Epithelial cell of proximal tubule (primary cell): ENCODE measurements at places on chromosomes 5 and 9.
A peak's percentile ranks its signal among the peaks of the same experiment; 100 is the strongest.

GRCh38 chr5:101024299-101024698 is 121.2 kb upstream of the ST8SIA4 start:
- DNase-seq: no peak

- no peak for DNase-seq
Measured at GRCh38 chr9:101481261-101481660, 45.7 kb upstream of the ALDOB start.

GRCh38 chr9:34370970-34371880 is 5.5 kb downstream of the MYORG start:
- no peak for DNase-seq

DNA sequence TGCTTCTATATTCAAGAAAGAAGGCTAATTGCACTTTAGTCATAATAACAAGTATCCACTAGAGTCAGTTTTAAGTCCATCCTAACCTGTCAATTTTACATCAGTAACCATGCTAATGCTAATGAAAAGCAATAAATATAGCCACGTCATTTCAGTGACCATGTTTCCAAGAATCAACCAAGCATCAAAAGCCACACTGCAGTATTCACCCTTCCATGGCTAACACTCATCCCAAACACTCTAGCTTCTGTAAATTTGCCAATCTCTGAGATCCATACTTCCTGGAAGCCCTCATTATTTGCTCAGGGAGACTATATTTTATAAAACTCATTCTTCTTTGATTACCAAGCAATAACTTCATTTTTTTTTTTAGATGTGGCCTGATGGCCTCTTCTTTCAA is 712.0 kb downstream of the CETN3 start:
- DNase-seq: peak; percentile 3

GRCh38 chr5:179620703-179621350 is 2.6 kb downstream of the HNRNPH1 start:
- no peak for DNase-seq

DNA sequence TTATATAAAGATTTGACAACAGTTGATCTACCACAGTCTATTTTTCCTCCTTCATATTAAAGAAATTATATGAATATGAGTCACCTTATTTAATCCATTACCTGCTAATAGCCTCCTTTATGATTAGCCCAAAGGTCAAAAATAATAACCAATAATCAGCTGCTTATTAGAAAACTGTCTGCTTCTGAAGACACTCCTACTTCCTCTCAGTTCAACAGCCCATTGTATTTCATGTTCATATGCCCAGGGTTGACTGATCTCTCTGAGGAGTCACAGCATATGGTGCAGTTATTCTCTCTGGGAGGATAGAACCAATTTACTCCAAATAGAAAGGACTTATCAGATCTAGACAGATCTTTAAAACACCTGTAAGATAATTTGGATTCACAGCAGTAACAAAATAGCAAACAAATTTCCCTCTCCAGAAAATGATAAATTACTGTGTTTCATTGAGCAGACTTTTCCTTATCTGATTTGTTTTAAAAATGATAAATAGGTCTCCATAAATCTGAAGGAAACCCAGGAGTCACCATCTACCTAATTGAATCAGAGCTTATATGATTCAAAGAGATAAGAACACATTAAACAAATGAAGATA is 180.4 kb upstream of the ITGA1 start:
- no peak for DNase-seq

DNA sequence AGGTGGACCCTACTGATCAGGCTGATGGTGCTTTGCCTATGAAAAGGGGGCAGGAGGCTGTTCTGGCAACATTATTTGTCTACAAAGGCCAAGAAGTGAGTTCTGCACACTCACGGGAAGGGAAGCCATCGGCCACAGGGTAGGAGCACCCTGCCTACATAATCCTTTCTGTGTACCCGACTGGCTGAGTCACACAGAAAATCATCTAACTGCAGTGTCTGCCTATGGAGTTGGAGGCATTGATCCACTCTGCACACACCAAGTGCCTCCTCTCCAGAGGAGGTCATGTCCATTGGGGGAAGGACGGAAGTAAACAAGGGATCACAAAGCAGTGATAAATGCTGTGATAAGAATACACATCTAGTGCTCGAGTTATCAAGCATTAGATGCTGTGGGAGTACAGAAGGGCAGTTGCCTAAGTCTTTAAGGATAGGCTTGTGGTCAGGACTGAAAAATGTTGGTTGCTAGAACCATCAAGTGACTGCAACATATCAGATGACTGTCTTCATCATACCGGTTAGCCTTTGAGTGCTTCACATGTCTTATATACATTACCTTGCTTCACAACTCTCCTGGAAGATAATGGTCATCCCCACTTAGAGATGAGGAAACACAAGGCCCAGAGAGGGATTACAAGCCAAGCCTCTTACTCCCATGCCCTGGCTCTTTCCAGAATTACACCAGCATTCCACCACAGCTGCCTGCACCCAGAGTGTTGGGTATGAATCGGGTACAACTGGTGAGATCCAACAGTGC is 1.3 kb upstream of the SLC2A8 start:
- DNase-seq: no peak

- DNase-seq: no peak
Measured at GRCh38 chr9:124010303-124010664, 1.3 kb upstream of the LHX2 start.

GRCh38 chr5:67206929-67207328 is 10.3 kb upstream of the CD180 start:
- peak; percentile 19 for DNase-seq

DNA sequence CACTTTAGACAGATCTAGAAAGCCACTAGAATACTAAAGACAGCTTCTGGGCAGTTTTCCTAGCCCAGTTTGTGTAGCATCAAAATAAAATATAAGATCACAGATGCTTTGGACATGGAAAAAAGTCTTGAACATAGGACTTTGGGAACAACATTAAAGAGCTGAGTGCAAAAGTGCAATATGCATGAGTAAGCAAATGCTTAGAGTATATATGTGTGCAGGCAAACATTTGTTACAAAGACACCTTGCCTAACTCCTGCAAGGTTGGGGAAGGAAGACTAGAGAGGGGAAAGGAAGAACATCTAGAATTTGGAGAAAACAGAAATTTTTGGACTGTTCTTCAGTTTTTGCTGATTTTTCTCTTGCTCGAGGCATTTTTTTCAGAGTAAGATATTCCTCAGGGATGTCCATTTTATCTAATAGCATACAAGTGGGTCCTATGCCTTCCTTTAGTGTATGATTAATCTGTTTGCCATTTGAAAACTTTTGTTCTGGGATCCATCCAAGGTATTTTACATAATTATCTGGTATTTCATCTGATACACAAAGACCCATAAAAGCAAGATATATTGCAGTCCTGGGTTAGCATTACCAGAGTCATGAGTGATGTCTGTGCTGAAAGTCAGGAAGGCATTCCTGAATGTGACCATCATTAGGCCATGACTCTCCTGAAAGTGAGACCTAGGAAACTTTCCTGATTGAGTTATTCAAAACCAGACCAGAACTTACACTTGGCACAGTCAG is 142.0 kb upstream of the RGMB start:
- no peak for DNase-seq

DNA sequence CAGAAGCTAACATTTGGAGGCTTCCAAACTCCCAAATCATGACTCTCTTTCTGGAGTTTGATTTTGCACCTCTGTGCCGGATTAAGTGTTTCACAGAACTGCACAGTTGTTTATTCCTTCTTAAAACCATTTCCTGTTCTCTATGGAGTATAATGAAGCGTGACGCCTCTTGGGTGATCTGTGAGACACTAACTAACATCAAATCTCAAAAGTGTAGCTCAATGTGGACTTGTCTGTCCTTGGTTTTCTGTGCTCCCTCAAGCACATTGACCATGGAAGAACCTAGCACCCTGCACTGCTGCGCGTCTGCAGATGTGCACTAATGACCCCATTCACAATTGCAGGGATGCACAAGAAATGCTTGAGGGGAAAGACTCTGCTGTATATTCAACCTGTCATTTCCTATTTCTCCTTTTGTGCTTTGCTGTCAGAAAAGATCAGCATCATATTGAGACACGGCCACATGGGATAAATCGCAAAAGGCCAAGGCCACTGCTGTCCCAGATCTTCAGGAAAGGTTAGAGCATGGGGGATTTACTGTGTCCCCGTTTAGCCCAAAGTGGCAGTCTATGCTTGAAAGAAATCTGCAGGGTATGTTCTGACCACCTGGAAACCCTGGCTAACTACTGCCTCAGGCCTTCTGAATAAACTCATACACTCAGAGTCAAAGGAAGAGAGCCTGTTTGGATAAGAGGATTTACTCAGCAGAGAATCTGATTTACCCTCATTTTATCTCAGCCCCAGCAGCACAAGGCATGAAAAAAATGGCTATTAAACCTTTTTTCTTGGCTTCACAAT is 109.6 kb downstream of the BAAT start:
- no peak for DNase-seq

- DNase-seq: no peak
Measured at GRCh38 chr5:98786191-98786853, 12.9 kb downstream of the RGMB start.
